ENCODE measurements at places on chromosomes 5 and 9. TPM values are rescaled to one million over a fixed set of nuclear protein-coding genes. Genes with fewer than 3 reads are reported as not detected.
A peak's percentile ranks its signal among the peaks of the same experiment; 100 is the strongest.

DNA sequence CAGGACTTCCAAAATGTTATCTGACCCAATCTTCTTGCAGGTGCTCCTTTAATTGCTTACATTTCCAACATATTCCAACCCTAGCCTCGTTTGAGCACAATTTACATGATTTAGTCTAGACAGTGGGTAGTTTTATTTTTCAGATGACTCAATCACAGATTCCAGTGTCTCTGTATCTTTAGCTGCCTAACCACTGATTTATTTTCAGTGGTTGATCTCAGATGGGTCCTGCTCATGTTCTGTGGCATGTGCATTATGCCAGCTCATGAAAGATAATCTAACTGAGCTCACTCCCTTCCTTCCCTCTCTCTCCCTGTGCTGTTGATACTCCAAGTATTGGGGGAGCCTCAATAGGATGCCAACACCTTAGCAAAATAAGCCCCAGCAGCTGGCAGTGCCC lies 106.1 kb upstream of the ICE1 start:
- no peak for DNase-seq

COL15A1 gene
- not detected for total RNA-seq

ACSL6 gene
- 4.6 TPM for total RNA-seq

DNA sequence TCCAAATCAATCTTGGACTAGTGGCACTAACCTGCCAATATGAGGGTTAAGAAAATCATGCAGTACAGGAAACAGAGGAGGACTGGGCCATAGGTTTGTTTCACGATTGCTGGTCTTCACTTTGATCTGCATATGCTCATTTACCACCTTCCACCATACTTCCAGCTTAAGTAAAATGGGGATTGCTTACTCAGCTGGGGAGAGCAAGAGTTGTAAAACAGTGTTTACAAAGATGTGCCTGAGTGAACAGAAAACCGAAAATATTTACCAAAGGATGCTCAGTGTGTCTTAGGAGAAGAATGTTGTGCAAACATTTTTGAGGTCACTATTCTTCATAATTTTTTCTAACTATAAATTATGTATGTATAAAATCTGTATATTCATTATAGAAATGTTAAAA lies 65.1 kb upstream of the DNAH5 start:
- no peaks in the 10 kb centered on the region for H3K36me3 ChIP-seq
- DNase-seq: no peak
- H3K4me3 ChIP-seq: no peak overlapping the region
- no peak overlapping the region for H3K27ac ChIP-seq

ADGRD2 gene
- not detected for total RNA-seq

- DNase-seq: peak; percentile 7
- H3K27me3 ChIP-seq: peaks cover 3% of the 10 kb centered on the region
- no peak overlapping the region for H3K4me3 ChIP-seq
- H3K4me1 ChIP-seq: peaks cover 16% of the 10 kb centered on the region
- H3K36me3 ChIP-seq: no peaks in the 10 kb centered on the region
Measured at GRCh38 chr5:112958093-112959088, 18.2 kb upstream of the DCP2 start.

- no peaks in the 10 kb centered on the region for H3K27me3 ChIP-seq
- DNase-seq: no peak
- peaks cover 2% of the 10 kb centered on the region for H3K36me3 ChIP-seq
- no peaks in the 10 kb centered on the region for H3K4me1 ChIP-seq
Measured at GRCh38 chr5:132215329-132215728, 12.3 kb downstream of the P4HA2 start.

- H3K27me3 ChIP-seq: no peaks in the 10 kb centered on the region
- H3K4me3 ChIP-seq: no peak overlapping the region
- no peaks in the 10 kb centered on the region for H3K36me3 ChIP-seq
- no peak overlapping the region for H3K27ac ChIP-seq
- DNase-seq: no peak
Measured at GRCh38 chr9:121786998-121787422, 135.6 kb downstream of the DAB2IP start.

- H3K4me3 ChIP-seq: no peak overlapping the region
- H3K4me1 ChIP-seq: peaks cover 4% of the 10 kb centered on the region
- no peak overlapping the region for H3K27ac ChIP-seq
Measured at GRCh38 chr5:57276353-57276752, 102.5 kb downstream of the GPBP1 start.

SMIM32 gene
- total RNA-seq: not detected

Measured in activated naive CD8-positive, alpha-beta T cell treated with anti-CD3 and anti-CD28 coated beads for 36 hours (primary cell).